ENCODE measurements at places on chromosomes 11 and 22. TPM values are rescaled to one million over a fixed set of nuclear protein-coding genes. Genes with fewer than 3 reads are reported as not detected.

- DNase-seq = no peak
These were observed 9.4 kb upstream of the ACRV1 start for GRCh38 chr11:125690006-125690405.

GRCh38 chr11:2930704-2931419 is 1.6 kb upstream of the PHLDA2 start:
- no peak for DNase-seq

- no peak for DNase-seq
These were observed 10.1 kb upstream of the BAIAP2L2 start for GRCh38 chr22:38120359-38121110.

The TMEM218 gene
- total RNA-seq = 19.6 TPM

DNA sequence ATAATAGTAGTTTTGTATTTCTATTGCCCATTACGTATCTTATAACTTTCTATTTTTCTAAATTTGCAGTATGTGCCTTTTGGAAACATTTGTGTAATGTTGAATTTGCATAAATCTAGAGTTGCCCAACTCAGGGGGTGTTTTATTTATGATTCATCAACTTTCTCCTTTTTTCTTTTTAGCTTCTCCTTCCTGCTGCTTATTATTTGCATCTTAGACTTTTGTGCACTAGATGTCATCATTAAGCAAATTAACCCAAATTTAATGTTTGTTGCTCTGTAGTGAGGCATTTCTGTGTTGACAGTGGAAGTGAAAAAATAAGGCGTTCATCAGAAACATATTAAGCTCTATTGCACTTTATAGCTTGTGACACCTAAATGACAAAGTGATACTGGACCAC is 56.2 kb upstream of the ZBED5 start:
- no peak for DNase-seq

DNA sequence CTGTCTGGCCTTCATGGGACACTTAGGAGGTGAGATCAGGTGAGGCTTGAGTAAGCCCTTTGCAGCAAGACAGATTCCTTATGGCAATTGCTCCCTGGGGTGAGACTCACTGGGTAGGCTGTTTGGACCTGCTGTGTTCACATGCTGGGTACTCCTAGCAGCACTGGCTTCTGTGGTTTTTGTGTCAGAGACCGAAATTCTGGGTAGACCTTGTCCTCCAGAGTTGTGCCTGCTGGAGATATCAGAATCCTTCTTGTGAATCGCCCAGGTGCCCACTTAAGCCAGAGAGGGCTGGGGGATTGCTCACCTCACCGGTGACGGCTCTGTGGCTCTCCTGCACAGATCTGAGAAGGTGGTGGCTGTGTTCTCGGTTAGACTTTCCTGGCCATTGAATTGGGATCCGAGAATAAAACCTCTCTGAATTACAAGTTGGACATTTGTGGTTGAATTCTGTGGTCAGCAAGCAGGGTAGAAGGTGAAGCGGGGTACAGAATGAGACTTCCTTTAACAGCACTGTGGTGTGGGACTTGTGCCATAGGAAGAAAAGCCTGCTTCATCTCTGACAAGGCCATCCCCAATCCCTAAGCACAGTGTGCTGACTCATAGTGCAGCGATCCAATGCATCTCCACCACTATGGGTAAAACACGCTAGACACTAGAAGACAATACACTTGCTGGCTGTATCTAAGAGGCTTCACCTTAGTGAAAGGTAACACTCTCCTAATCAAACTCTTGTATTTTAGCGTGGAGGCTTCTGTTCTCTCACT is 52.5 kb upstream of the TTC12 start:
- no peak for DNase-seq

GRCh38 chr11:27012234-27012921 is 18.5 kb downstream of the FIBIN start:
- no peak for DNase-seq

DNA sequence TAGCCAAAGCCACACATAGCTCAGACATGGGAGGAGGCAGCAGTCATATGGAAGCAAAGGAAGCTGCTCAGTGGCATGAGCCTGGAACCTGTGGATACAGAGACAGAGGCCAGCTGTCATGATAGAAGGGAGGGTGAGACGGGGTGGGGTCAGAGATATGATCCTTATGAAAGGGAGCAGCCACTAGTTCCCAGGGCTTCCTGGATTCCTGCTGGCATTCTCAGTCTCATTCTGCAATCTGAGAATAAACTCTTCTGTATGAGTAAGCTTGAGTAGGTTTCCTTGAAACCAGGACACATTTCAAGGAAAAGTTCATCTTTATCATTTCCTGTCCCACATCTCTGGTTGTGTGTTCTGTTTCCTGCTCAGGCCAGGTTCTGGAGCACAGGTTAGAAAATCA is 220.2 kb upstream of the SNX19 start:
- no peak for DNase-seq

DNA sequence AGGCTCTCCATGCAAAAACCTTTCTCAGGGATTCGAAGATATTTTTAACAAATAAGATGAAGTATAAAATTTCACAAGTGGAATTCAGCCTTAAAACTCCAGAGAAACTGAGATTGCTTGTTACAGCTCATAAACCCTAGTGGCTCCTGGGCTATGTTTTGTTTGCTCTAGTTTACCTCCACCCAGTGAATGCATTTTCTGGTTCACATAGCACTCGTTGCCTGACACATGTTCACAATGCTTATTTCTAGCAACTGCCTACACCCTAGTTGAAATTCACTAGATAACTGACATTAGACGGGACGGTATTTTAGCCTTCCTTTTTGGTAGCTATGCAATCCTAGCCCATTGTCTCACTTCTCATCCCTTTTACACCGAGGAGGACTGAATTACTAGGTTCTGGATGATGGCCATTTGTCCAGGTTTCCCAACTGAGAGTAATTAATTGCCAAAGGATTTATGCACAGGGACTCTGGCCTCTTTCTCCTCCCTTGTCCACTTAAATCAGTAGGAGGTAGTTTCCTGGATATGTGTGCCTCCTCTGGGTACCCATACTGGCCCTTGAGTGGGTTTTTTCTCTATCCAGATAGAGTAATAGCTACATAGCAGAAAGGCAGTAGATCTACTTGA is 951.6 kb downstream of the DLG2 start:
- DNase-seq = no peak

- no peak for DNase-seq
These were observed 6.0 kb upstream of the ACER3 start for GRCh38 chr11:76854709-76855108.

DNA sequence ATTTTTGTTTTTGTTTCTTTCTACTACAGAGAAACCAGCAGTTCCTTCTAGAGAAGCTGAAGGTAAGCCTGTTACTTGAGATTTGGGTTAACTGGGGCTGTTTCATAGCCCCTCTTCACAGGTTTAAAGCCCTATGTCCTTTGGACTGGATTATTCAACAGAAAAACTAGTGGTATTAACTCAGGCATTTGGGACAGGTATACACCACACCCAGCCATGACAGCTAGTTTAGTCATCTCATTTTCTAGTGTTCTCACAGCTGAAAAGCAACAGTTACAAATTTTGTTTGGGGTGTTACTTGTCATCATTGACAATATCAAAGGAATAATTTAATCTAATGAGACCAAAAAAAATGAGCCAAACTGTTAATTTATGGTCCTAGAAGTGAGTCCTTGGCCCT is 14.0 kb downstream of the LAYN start:
- DNase-seq = no peak

DNA sequence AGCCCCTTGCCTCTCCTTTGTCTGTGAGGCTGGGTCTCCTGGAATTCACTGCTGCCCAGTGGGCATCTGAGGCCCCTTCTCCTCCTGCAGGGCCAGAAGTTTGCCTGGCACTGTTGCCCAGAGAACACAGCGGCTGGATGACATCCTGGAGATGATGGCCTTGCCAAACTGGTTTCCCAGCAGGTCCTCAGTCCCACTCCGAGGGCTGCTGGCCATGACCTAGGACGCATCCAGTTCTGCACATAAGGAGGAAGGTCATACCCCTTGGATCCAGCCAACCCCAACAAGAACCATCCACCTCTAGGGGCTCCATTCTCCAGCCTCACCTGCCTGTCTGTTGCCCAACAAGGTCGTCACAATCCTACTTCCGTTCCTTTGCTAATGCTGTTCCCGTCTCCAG is 3.4 kb upstream of the SMTN start:
- no peak for DNase-seq

GRCh38 chr11:17286332-17286731 is 9.8 kb downstream of the NUCB2 start:
- DNase-seq = no peak

GRCh38 chr22:42919199-42919598 is 62.1 kb upstream of the ARFGAP3 start:
- DNase-seq = no peak

GRCh38 chr11:73577496-73577917 is 20.4 kb downstream of the FAM168A start:
- DNase-seq = no peak

GRCh38 chr11:108734956-108735559 is 70.2 kb downstream of the DDX10 start:
- no peak for DNase-seq

- no peak for DNase-seq
These were observed 11.9 kb downstream of the CELF1 start for GRCh38 chr11:47541070-47541469.

DNA sequence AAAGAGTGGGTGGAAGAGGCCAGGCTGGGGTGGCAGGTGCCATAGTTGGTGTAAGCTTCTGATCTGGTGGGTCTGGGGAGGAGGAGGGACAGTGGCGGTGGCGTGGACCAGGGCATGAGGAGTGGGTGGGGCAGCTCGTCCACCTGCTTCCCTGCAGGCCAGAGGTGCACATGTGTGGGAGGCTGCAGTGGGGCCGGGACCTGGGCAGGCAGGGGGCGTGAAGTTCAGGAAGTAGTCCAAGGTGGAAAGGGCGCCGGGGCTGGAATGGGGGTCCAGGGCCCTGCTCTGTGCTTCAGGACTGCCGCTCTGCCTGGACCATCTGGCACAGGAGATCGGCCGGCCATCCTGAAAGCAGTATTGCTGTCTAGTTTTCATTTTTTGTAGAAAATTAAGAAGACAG is 15.9 kb downstream of the RIBC2 start:
- DNase-seq = no peak

DNA sequence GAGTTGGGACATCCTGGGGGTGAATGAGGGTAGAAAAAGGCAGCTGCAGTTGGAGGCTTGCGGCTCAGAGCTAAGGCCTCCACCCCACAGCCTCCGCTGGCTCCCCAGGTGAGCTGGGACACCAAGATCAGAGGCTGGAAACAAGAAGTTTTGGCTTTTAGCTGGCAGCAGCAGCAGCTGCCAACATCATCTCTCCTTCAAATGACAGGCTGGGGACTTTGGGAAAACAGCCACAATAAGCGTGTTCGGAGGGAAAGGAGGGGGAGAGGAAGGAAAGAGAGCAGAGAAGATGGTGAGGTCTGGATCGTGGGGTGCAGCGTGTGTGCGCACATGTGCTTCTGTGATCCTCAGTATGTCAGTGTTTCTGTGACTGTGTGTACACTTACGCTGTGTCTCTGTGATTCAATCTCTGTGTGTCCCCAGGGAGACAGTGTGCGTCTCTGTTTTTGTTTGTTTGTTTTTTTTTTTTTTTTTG is 62.0 kb upstream of the RASD2 start:
- no peak for DNase-seq

- no peak for DNase-seq
These were observed 80.8 kb downstream of the GRK3 start for GRCh38 chr22:25645266-25645665.

DNA sequence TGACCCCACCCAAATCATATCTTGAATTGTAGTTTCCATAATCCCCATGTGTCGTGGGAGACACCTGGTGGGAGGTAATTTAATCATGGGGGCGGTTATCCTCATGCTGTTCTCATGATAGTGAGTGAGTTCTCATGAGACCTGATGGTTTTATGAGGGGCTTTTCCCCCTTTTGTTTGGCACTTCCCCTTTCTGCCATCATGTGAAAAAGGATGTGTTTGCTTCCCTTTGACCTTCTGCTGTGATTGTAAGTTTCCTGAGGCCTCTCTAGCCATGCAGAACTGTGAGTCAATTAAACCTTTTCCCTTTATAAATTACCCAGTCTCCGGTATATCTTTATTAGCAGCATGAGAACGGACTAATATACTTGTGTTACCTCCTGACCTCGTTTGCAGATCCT is 156.6 kb upstream of the MTNR1B start:
- no peak for DNase-seq

DNA sequence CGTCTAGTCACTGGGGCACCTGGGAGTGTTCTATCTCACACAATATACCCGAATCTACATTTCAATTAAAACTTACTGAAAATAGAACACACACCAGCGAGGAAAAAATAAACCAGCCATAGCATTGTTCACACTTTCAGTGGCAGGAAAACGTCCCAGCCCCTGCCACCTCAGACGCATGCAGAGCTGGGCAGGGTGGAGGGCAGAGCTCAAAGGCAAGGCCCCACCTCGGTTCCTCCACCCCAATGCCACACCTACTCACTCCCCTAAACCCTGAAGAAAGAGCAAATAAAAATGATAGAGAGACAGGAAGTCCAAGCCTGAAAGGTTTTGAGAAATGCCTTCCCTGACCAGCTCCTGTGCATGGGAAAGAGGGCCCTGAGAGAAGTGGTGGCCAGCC is 14.8 kb downstream of the B3GNT6 start:
- no peak for DNase-seq

GRCh38 chr22:32680277-32680676 is 121.2 kb upstream of the TIMP3 start:
- no peak for DNase-seq

- DNase-seq = no peak
These were observed 9.9 kb downstream of the PRR5 start for GRCh38 chr22:44711690-44712555.

The POTEH gene
- not detected for total RNA-seq

The OR8J3 gene
- total RNA-seq = not detected

- no peak for DNase-seq
These were observed 72.4 kb downstream of the ZNRF3 start for GRCh38 chr22:28955817-28956216.

DNA sequence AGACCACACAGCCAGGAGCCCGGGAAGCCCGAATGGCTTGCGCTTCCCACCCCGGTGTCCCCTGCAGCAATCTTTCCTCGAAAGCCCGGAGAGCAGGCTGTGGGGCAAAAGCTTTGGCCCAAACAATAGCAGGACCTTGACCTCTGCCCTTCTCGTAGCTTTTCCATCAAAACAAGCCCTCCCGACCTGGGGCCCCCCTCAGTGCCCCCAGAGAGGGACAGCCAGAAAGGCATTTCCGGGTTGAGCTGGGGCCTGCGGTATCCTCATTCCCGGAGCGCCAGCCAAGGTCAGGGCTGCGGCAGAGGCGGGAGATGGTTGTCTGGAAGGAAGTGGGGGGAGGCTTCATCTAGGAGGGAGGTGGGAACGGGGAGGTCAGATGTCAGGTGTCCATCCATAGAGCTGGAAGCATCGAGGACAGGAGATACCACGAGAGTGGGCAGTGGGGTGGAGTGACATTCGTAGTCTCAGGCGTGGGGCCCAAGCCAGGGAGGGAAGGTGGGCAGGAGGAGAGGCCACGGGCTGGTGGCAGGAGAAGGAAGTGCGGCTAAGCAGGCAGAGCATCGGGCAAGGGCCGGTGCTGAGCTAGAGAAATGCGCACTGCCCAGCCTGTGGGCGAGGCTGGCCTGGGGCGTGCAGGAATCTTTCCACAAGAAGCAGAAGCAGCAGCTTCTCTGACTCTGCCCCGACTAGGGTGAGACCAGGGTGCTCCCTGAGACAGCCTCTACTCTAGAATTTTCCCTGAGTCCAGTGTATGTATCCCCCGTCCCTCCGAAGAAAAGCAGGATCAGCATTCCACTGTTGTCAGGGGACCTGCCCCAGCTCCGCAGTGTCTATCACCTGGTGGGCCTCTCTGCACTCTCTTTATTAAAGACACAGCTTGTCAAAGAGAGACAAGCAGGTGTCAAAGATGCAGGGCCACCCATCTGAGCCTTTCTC is 14.3 kb downstream of the PDGFB start:
- DNase-seq = no peak

- no peak for DNase-seq
These were observed 51.1 kb downstream of the MCM5 start for GRCh38 chr22:35450824-35451569.
